ENCODE measurements at places on chromosomes 4 and X.

GRCh38 chrX:53269536-53270107 lies 11.8 kb downstream of the IQSEC2 start:
- no peaks in the 10 kb centered on the region for H3K27me3 ChIP-seq
- peaks cover 3% of the 10 kb centered on the region for H3K4me1 ChIP-seq
- DNase-seq: no peak
- H3K4me3 ChIP-seq: no peak overlapping the region
- no peaks in the 10 kb centered on the region for H3K36me3 ChIP-seq

DNA sequence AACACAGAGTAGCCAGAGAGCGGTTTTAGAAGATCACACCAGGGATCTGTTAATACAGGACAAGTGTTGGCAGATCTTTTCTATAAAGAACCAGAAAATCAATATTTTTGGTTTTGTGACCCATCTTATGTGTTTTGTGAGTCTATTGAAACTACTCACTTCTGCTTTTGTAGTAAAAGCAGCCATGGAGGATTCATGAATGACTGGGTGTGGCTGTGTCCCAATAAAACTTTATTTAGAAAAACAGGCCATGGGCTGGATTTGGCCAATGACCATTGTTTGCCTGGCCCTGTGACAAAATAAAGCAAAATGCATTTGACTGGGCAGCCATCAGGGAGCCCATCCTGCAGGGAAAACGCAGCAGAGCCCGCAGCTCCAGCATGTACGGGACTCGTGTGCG lies 99.9 kb upstream of the ADRA2C start:
- H3K27me3 ChIP-seq: peaks cover 6% of the 10 kb centered on the region
- peaks cover 5% of the 10 kb centered on the region for H3K4me1 ChIP-seq
- DNase-seq: no peak
- no peak overlapping the region for H3K4me3 ChIP-seq

- H3K27ac ChIP-seq: no peak overlapping the region
- no peak overlapping the region for H3K4me3 ChIP-seq
- H3K27me3 ChIP-seq: no peaks in the 10 kb centered on the region
- no peak for DNase-seq
- no peaks in the 10 kb centered on the region for H3K36me3 ChIP-seq
Measured at GRCh38 chr4:164136180-164136616, 617.7 kb upstream of the SMIM31 start.

- no peak overlapping the region for H3K4me3 ChIP-seq
- no peaks in the 10 kb centered on the region for H3K4me1 ChIP-seq
- peaks cover 1% of the 10 kb centered on the region for H3K27me3 ChIP-seq
- no peak for DNase-seq
Measured at GRCh38 chrX:96004386-96004785, 680.3 kb upstream of the DIAPH2 start.

GRCh38 chrX:82748906-82749505 lies 759.1 kb upstream of the POU3F4 start:
- no peak overlapping the region for H3K4me3 ChIP-seq
- no peaks in the 10 kb centered on the region for H3K27me3 ChIP-seq
- no peak overlapping the region for H3K27ac ChIP-seq
- H3K4me1 ChIP-seq: no peaks in the 10 kb centered on the region
- no peaks in the 10 kb centered on the region for H3K36me3 ChIP-seq

- H3K36me3 ChIP-seq: peaks cover 5% of the 10 kb centered on the region
- no peak for DNase-seq
- H3K27me3 ChIP-seq: no peaks in the 10 kb centered on the region
- peaks cover 13% of the 10 kb centered on the region for H3K4me1 ChIP-seq
- peak overlapping the region; percentile 10 for H3K27ac ChIP-seq
- peak overlapping the region; percentile 28 for H3K4me3 ChIP-seq
Measured at GRCh38 chr4:182203872-182204411, 39.3 kb upstream of the TENM3 start.
